ENCODE measurements at places on chromosomes 2 and 18. TPM values are rescaled to one million over a fixed set of nuclear protein-coding genes. Genes with fewer than 3 reads are reported as not detected.

Gene CRACDL
- 51.9 TPM for total RNA-seq

Gene PPP4R3B
- 18.2 TPM for total RNA-seq

Gene GAREM2
- 2.1 TPM for total RNA-seq

GRCh38 chr2:71605781-71606241 is 152.4 kb downstream of the DYSF start:
- DNase-seq, result peak; percentile 58
- H3K36me3 ChIP-seq, result no peaks in the 10 kb centered on the region
- H3K4me3 ChIP-seq, result no peak overlapping the region
- no peaks in the 10 kb centered on the region for H3K4me1 ChIP-seq
- H3K27me3 ChIP-seq, result no peaks in the 10 kb centered on the region
- no peak overlapping the region for H3K27ac ChIP-seq

Gene CNTNAP5
- not detected for total RNA-seq

DNA sequence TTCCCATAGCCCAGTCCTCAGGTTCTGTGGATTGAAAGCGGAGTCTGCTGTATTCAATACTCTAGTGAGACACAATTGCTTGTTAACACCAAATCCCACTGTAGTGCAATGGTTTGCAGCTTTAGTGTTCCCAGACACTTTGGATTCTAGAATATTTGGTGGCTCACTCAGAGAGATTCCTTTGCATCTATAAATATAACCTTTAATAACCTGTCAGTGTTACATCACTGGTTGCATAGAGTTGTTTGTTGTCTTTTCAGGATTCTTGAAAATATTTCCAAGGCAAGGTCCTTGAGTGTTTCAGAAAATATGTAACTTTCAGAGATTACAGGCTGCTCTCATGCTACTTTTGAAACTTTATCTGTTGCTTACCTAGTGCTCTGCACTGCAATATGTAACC is 157.5 kb downstream of the ZEB2 start:
- H3K4me1 ChIP-seq, result peaks cover 2% of the 10 kb centered on the region
- H3K27me3 ChIP-seq, result no peaks in the 10 kb centered on the region

DNA sequence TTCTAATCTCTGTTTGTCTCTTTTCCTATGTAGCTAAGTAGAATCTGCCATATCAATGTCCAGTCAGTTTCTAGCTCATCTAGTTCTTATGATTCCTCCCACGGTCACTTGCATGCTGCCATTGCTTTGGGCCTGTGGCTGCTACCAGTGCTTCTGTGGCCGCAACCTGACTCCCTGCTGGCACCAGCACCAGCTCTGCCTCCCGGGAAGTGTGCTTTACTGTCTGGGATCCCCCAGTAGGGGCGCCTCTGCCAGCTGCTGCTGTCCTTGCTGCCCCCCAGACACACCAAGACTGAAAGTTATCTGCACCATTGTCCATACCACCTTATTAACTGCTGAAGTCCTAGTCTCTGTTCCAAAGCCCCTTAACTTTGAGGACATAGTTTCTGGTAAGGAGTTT is 56.3 kb downstream of the RAPGEF4 start:
- no peaks in the 10 kb centered on the region for H3K4me1 ChIP-seq
- no peak overlapping the region for H3K27ac ChIP-seq
- no peaks in the 10 kb centered on the region for H3K36me3 ChIP-seq
- no peaks in the 10 kb centered on the region for H3K27me3 ChIP-seq

DNA sequence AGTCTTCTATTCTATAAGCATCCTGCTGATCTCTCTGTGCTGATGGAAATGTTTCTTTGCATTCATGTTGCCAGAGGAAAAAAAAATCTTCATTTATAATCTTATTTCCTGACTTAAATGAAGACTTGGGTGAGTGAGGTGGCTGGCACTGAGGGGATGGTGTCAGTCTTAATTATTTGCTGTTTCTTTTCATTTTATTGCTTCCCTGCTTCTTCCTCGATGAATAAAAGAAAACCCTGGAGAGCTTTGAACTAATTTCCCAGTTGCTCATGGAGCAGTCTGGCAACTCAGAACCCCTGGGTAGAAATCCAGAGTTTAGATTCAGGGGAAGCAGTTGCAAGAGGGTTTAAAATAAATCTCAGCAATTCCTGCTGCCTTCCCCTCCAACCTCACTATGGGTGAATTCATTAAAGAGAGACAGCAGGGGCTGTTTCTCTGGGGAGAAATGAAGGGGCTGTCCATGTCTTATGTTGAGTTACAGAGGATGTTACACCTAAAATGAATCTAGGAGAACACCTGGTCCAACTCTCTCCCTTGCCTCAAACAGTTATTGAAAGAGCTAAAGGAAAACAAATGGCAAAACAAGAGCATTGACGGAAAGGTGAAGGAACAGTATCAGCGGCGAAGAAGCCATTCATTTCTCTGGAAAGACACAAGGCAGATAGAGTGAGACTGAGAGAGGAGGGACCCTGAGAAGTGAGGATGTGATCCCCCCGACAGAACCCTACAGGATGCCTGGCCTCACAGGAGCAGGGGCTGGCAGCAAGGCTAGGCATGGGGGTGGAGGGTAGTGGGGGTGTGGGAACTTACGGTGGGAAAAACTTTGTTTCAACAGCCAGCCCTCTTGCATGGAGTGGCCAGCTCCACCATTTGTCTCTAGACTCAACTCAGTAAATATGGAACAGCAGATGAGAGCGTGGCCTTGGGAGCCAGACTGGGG is 41.0 kb downstream of the SP110 start:
- no peaks in the 10 kb centered on the region for H3K4me1 ChIP-seq
- no peak overlapping the region for H3K4me3 ChIP-seq

Gene MDH1B
- not detected for total RNA-seq

DNA sequence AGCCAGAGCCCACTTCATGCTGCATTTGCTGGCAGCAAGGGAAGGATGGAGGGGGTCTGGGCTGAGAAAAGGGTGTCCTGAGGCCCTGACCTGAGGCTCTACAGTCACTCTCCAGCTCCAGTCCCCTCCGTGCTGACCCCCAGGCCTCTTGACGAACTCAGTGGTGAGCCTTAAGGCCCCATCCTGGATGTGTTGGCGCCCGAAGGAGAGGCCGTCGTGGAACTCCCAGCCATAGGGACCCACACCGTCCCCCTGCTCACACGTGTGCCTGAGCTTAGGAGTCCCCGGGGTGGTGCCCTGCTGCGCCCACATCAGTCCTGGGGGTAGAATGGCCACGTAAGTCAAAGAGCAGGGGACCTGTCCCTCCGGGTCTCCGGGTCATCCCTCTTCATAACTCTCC is 776 bp downstream of the MOGS start:
- H3K27me3 ChIP-seq, result no peaks in the 10 kb centered on the region
- peak overlapping the region; percentile 81 for H3K27ac ChIP-seq
- peak overlapping the region; percentile 97 for H3K4me3 ChIP-seq

DNA sequence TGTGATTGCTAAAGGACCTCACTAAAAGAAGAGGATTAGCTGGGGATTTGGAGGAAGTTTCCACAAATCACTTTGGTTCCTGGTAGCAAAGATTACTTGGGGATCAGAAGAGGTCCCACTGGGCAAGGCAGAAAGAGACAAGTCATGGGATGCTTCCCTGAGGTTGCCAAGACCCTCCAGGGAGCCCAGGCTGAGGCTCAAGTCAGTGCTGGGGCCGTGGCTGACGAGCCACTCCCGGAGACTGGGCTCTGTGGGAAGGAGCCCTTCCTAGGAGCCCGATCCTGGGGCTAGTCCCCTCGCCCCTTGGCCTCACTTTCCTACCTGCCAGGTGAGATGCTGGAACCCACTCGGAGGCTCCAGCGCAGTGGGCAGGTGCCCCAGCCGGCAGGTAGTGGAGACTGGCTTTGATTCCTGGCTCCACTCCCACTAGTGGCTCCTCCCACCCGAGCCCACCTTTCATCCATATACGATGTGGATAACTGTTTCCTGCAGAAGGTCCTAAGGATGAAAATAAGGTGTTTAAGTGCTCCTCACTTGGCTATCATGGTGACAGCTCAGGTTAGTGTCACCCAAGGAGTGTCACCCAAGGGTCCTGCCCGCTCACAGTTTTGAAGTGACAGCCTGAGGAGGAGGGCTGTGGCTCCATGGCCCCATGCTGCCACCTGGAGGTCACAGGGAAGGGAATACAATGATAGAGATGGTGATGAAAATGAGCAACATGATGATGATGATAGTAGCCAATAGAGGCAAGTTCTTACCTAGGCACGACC is 100.5 kb downstream of the CAPN13 start:
- no peak overlapping the region for H3K27ac ChIP-seq
- peak; percentile 88 for DNase-seq
- no peaks in the 10 kb centered on the region for H3K36me3 ChIP-seq

DNA sequence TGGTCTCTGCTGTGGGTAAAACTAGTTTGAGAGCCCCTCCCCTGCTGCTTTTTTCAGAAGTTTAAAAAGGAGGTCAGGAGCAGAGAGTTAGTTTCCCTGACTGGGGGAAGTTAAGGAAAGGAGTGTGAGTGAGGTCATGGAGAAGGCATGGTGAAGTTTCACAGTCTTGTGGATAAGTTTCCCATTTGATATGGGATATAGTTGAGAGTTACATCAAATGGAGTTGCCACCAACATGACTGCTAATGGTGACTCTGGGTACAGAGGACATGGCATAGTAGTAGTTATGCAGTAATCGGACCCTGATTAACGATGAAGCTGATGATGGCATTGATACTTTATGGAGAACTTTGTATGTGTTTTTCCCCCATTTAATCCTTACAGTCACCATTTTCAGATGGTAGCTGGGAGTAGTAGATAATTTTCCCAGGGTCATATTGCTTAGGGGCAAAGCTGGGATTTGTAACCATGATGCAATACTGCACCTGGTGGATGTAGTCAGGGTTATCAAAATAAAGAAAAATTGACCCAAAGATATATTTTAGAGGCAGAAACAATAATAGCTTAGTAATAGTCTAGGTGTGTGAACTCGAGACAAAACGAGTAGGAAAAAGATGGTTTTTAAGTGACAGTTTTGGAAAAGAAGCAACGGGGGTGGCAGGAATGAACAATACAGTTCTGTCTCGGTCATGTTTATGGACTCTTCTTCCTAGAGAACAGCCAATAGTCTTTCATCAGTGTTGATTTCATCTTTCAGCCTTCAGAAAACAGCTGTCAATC is 74.6 kb downstream of the FMNL2 start:
- H3K36me3 ChIP-seq, result no peaks in the 10 kb centered on the region
- no peaks in the 10 kb centered on the region for H3K27me3 ChIP-seq
- DNase-seq, result no peak
- peak overlapping the region; percentile 34 for H3K27ac ChIP-seq
- peaks cover 15% of the 10 kb centered on the region for H3K4me1 ChIP-seq

GRCh38 chr2:25295621-25296020 is 46.1 kb downstream of the DNMT3A start:
- H3K36me3 ChIP-seq, result peaks cover 23% of the 10 kb centered on the region
- H3K4me1 ChIP-seq, result peaks cover 18% of the 10 kb centered on the region
- H3K27ac ChIP-seq, result peak overlapping the region; percentile 89

Gene KCNK3
- total RNA-seq, result 7.2 TPM

Gene CDC42EP3
- total RNA-seq, result 65.5 TPM

Gene HOXD11
- not detected for total RNA-seq

- no peaks in the 10 kb centered on the region for H3K27me3 ChIP-seq
- DNase-seq, result no peak
- no peak overlapping the region for H3K4me3 ChIP-seq
- no peaks in the 10 kb centered on the region for H3K36me3 ChIP-seq
- no peaks in the 10 kb centered on the region for H3K4me1 ChIP-seq
Observed at GRCh38 chr2:1569879-1570450, 156.7 kb downstream of the TPO start.

DNA sequence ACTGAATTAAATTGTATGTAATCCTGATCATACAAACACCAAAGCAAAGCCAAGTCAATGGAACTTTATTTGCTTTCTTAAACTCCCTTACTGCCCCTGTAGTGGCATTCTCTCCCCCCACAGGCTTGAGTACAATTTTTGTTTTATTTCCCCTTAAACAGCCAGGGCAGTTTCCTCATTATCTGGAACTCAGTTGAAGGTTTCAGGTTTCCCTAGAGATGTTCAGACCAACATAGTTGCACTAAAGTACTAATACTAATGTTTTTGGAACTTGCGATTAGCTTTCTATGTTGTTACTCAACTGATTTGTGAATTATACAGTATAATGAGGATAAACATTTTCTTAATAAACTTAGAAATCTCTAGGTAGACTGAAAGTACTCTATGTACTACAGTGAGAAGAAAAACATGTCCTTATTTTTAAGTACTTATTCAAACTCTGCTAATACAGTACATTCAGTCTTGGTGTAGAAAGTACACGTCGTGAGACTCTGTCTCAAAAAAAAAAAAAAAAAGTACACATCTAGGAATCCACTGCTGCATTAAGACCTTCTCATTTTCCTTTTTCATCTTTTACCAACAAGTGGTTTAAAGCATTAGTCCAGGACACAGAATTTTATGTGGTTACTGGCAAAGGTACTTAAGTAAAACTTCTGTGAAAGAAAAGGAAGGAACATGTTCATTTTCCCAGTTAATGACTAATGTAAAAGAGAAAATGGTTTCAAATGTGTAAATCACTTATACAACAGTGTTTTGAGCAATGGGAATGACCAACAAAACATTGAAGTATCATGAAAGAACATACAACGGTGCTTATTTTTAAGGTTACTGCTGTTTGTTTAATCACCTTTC is 209.5 kb upstream of the SMAD7 start:
- H3K27me3 ChIP-seq, result no peaks in the 10 kb centered on the region
- DNase-seq, result no peak
- H3K4me3 ChIP-seq, result peak overlapping the region; percentile 31
- peaks cover 4% of the 10 kb centered on the region for H3K4me1 ChIP-seq

- H3K36me3 ChIP-seq, result no peaks in the 10 kb centered on the region
- H3K27ac ChIP-seq, result no peak overlapping the region
- no peak overlapping the region for H3K4me3 ChIP-seq
Observed at GRCh38 chr18:44651918-44652572, 28.6 kb upstream of the SETBP1 start.

DNA sequence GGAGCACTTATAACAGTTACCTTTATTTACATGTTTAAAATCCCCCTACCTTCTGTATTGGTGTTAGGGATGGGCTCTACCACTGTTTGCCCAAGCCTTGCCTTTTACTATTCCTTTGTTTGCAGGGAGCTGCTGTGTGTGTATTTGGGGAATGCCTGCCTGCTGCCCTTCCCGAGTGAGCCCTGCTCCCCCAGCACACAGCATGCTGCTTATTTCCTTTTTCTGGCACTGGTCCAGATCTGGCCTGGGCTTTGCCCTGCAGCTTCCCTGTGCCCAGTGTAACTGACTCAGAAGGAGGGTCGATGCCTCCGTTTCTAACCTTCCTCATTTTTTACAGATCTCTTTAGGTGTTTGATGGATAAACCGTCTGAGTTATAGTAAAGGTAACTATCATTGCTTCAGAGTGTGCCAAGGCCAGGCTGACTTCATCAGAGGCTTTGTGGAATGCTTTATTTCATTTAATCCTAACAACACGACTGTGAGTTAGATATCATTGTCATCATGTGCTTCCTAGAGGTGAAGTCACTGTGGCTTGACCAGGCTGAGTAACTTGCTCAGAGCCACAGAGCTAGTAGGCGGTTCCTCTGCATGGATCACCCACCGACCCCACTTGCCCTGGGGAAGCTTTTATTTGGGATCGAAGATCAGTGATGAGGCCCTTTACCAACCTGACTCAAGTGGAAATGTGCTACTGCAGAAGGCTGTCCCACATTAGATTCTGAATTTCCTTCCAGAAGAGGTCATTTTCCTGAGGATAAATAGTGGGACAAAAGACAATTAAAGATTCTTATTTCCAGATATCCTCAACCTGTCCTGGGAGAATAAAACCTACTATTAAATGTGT is 238.8 kb downstream of the ZNF407 start:
- H3K27me3 ChIP-seq, result no peaks in the 10 kb centered on the region
- DNase-seq, result no peak
- H3K4me1 ChIP-seq, result no peaks in the 10 kb centered on the region
- no peaks in the 10 kb centered on the region for H3K36me3 ChIP-seq
- H3K4me3 ChIP-seq, result no peak overlapping the region

Measured in ascending aorta (tissue), 2 donors.